ENCODE measurements at places on chromosomes 2 and 18. TPM values are rescaled to one million over a fixed set of nuclear protein-coding genes. Genes with fewer than 3 reads are reported as not detected.

The VIL1 gene
- not detected for total RNA-seq

DNA sequence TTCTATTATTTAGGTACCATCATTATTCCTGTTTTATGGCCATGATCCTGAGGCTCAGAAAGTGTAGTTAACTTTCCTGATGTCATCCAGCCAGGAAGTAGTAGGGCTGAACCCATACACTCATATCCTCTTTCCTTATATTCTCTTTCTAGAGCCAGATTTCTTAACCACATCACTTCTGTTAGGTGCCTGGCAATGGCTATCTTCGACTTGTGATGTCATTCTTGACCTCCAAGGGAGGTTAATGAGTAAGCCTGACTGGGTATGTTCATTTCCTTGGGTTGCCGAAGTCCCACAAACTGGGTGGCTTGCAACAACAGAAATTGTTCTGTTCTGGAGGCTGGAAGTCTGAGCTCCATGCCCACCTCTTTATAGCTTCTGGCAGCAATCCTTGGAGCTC lies 43.4 kb downstream of the ITGB6 start:
- H3K27ac ChIP-seq = no peak overlapping the region
- H3K4me3 ChIP-seq = no peak overlapping the region
- no peak for DNase-seq
- H3K4me1 ChIP-seq = no peaks in the 10 kb centered on the region
- H3K27me3 ChIP-seq = no peaks in the 10 kb centered on the region

GRCh38 chr2:107337209-107337898 lies 451.4 kb upstream of the ST6GAL2 start:
- H3K27me3 ChIP-seq = no peaks in the 10 kb centered on the region
- H3K36me3 ChIP-seq = no peaks in the 10 kb centered on the region
- peak overlapping the region; percentile 77 for H3K27ac ChIP-seq
- DNase-seq = no peak

The TRIM43 gene
- not detected for total RNA-seq

GRCh38 chr2:169009865-169010579 lies 21.1 kb downstream of the ABCB11 start:
- no peak overlapping the region for H3K27ac ChIP-seq
- no peaks in the 10 kb centered on the region for H3K4me1 ChIP-seq
- DNase-seq = no peak
- H3K36me3 ChIP-seq = no peaks in the 10 kb centered on the region
- no peak overlapping the region for H3K4me3 ChIP-seq

- no peaks in the 10 kb centered on the region for H3K4me1 ChIP-seq
- DNase-seq = no peak
Observed at GRCh38 chr2:127605691-127606263, 40.2 kb upstream of the GPR17 start.

- H3K27ac ChIP-seq = no peak overlapping the region
- H3K4me3 ChIP-seq = no peak overlapping the region
Observed at GRCh38 chr2:197280015-197280702, 30.4 kb downstream of the ANKRD44 start.

The NOL4 gene
- not detected for total RNA-seq

The MC5R gene
- total RNA-seq = not detected

The SKA1 gene
- total RNA-seq = not detected

GRCh38 chr2:118604371-118604770 lies 243.1 kb downstream of the EN1 start:
- no peaks in the 10 kb centered on the region for H3K27me3 ChIP-seq
- H3K4me3 ChIP-seq = no peak overlapping the region
- H3K36me3 ChIP-seq = no peaks in the 10 kb centered on the region
- no peak for DNase-seq

- H3K27ac ChIP-seq = no peak overlapping the region
- no peaks in the 10 kb centered on the region for H3K27me3 ChIP-seq
- peaks cover 26% of the 10 kb centered on the region for H3K36me3 ChIP-seq
- H3K4me1 ChIP-seq = peaks cover 3% of the 10 kb centered on the region
- no peak overlapping the region for H3K4me3 ChIP-seq
Observed at GRCh38 chr2:12728221-12728777, 11.6 kb downstream of the TRIB2 start.

The CAPN14 gene
- not detected for total RNA-seq

DNA sequence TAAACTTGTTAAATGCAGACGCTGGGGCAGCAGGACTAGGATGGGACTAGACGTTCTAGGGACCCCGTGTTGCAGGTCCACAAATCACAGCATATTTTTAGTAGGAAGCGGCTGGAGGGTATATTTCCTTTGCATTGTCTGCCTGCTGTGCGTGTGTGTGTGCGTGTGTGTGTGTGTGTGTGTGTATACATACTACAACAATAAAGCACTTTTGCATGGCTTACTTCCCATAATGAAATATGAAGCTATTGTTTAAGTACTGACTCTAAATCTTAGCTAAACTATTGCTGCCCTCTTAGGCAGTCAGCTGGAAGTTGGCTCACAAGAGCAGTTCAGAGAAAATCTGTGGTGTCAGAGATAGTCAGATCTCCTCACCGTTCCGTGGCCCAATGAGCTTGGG lies 133.4 kb downstream of the CABLES1 start:
- DNase-seq = no peak
- no peaks in the 10 kb centered on the region for H3K27me3 ChIP-seq
- H3K4me3 ChIP-seq = no peak overlapping the region
- no peaks in the 10 kb centered on the region for H3K4me1 ChIP-seq

DNA sequence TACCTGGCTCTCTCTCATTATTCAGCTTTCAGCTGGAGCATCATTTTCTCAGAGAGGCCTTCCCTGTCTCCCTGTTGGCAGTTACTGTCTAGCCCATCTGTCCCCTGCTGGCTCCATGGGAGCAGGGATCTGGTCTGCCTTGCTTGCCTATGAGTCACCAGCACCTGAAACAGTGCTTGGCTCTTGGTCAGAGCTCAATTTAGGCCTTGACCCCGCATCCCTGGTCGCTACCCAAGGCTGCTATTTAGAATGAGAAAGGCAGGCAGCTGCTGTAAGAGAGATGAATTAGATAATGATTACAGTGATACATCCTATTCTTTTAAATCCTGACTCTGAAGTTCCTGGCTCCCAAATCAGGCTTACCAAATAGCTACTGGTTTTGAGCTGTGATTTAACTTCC lies 32.9 kb downstream of the KCNE4 start:
- H3K27me3 ChIP-seq = no peaks in the 10 kb centered on the region
- no peaks in the 10 kb centered on the region for H3K4me1 ChIP-seq
- no peak overlapping the region for H3K4me3 ChIP-seq
- DNase-seq = no peak
- no peak overlapping the region for H3K27ac ChIP-seq

GRCh38 chr2:79833235-79833878 lies 320.5 kb downstream of the CTNNA2 start:
- H3K4me3 ChIP-seq = no peak overlapping the region
- no peaks in the 10 kb centered on the region for H3K4me1 ChIP-seq
- no peaks in the 10 kb centered on the region for H3K27me3 ChIP-seq

The C1GALT1C1L gene
- total RNA-seq = not detected

DNA sequence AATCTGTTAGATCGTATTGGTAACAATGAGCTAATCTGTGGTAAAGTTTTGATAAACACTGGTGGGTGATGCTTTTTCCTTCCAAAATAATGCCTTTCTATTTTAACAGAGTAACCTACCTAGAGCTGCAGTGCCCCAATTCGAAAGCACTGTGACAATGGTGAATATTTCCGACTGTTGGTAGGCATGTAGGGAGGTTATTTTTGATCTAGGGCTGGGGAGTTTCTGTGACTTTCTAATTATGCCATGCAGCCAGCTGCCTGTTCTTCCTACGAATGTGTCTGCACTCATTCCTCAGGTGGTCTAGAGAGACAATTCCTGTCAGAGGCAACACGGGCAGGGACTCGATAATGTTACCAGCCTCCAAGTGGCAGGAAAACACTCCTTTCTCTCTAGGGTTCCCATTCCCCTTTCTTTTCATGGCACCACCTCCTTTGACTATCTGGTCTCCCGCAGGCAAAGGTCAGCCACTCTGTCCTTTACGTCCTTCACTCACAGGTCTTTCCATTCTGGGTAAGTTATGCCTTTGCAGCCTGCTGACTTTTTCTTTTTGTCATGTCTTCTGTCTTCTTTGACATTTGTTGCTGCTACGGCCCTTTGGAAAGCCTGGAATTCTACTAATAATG lies 167.2 kb upstream of the MGAT5 start:
- no peak for DNase-seq
- H3K4me1 ChIP-seq = no peaks in the 10 kb centered on the region
- no peaks in the 10 kb centered on the region for H3K27me3 ChIP-seq
- H3K4me3 ChIP-seq = no peak overlapping the region
- no peak overlapping the region for H3K27ac ChIP-seq

All from ascending aorta (tissue), 2 donors.